Hematopoietic multipotent progenitor cell treated with erythropoietin and hydrocortisone succinate and interleukin-3 and kit ligand, for 15 days (in vitro differentiated cells): ENCODE measurements at places on chromosomes 12 and 14.

DNA sequence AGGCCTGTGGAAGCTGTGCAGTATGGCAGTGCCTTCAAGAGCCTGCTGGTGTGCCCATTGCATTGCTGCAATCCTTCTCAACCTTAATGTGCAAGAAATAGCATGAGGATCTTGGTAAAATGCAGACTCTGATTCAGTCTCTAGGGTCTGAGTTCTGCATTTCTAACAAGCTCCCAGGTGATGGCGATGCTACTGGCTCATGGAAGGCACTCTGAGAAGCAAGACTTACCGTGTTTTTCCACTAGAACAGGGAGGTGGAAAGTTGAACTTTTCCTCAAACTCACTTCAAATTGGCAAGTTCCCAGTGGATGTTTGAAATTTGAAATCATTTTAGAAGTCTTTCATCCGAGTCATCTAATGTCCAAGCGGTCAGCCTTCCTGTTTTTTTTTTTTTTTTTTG lies 55.5 kb downstream of the MYRFL start:
- no peak for DNase-seq

DNA sequence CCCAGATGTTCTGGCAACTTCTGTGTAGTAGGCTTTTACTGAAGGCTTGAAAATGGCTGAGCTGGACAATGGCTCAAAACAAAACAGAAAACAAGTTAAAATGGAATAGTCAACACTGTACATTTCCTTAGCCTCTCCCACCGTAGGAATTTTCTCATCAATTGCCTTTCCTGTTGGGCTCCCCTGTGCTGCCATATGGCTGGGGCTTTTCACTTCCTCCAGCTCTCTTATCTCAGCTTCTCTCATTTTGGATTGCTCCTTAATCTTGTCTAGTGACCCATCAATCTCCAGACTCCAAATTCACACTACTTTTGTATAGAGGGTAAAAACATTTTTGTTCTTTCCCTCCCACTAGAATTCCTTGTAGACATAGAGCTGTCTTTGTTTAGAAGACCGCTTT lies 50.4 kb upstream of the RPH3A start:
- DNase-seq, result no peak

GRCh38 chr12:108875682-108876361 lies 4.1 kb upstream of the DAO start:
- DNase-seq, result no peak

DNA sequence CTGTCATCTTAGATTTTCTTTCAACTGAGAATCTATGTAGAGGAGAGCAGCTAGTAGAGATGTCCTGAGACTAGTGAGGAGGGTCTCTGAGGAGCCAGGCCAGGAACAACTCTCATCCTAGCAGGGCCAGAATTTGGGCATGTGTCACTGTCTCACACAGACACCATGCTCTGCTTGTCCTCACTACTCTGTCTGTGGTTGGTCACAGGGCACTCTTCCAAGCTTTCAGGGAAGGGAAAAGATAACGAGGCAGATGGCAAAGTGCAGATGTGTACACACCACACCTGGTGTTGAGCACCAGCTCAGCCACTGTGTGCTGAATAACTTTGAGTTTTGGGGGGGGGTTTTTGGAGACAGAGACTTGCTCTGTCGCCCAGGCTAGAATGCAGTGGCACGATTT lies 2.5 kb downstream of the SSPN start:
- DNase-seq, result no peak

- DNase-seq, result no peak
Observed at GRCh38 chr12:121366063-121366459, 13.8 kb upstream of the ANAPC5 start.

GRCh38 chr12:130178282-130178681 lies 16.0 kb downstream of the FZD10 start:
- no peak for DNase-seq

DNA sequence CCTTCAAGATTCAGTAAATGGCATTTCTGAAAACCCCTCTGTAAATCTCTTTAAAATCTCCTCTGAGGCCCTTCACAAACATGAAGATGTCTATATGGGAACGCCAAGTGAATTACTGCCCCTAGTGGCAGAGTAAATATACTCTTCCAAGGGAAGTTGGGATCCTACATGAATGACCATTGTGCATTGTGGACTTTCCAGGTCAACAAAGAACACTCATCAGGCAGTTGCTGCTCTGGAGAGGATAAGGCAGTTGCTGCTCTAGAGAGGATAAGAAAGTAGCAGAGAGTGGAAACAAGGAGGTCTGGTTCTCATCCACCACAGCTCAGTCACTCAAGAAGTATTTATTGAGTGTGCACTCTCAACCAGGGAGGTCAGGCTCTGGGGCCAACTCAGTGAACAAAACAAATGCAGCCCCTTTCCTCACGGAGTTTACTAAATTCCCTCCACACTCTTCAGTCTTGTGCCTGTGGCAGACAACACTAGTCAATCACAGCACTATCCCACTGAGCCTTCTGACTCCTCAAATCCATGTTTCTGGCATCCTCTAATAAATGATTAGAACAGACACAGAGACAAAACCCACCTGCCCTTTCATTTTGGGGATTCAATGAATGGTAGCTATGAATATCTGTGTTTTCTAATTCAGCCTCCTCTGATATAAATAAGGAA lies 52.9 kb downstream of the SVOP start:
- peak; percentile 7 for DNase-seq

GRCh38 chr12:132355742-132356681 lies 26.6 kb upstream of the GALNT9 start:
- no peak for DNase-seq

- no peak for DNase-seq
Observed at GRCh38 chr12:3097186-3097804, 20.1 kb downstream of the TSPAN9 start.

- no peak for DNase-seq
Observed at GRCh38 chr12:50894241-50894640, 51.5 kb downstream of the TMPRSS12 start.

- no peak for DNase-seq
Observed at GRCh38 chr12:91542067-91542466, 359.4 kb upstream of the DCN start.

DNA sequence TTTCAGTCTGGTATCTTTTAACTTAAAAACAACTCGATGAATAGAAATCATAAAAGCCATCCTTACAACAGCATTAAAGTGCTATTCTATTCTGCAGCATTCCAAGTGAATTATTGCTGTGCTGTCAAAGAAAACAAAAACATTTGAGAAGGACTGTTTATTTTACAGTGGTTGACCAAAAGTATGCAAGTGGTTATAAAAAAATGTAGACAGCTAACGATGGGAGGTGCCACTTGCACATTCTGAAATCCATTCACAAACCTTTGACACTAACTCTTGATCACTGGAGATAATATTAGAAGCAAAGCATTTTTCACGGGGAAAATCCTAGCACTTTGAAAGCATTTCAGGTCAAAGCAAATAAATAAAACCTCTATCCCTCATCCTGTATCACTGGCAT lies 55.6 kb downstream of the HMGA2 start:
- no peak for DNase-seq

- no peak for DNase-seq
Observed at GRCh38 chr12:26750531-26751175, 82.3 kb downstream of the ITPR2 start.
